Fibroblast of the aortic adventitia (primary cell): ENCODE measurements at places on chromosomes 11 and 22. TPM values are rescaled to one million over a fixed set of nuclear protein-coding genes. Genes with fewer than 3 reads are reported as not detected.

WDR74 gene
- total RNA-seq: 29.5 and 29.8 TPM in 2 replicates

DNA sequence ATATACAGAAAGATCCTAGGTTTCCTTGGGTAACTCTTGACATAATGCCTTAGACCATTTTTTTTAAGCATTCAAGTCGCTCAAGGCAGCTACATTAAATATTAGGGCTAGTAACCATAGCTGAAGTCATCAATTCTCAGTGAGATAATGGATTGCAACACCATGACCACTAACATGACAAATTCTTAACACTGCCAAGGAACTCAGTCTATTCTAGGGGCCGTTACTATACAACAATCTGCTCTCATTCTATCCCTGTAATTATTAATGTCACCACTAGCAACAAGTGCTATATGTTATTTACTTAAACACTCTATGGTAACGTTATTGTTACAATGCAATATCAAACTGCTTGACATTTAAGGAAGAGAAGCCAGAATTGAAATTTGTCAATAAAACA is 3.2 kb upstream of the STK33 start:
- DNase-seq: peak; percentile 89

- DNase-seq: no peak
Measured at GRCh38 chr11:47732271-47732670, 17.1 kb upstream of the AGBL2 start.

DNA sequence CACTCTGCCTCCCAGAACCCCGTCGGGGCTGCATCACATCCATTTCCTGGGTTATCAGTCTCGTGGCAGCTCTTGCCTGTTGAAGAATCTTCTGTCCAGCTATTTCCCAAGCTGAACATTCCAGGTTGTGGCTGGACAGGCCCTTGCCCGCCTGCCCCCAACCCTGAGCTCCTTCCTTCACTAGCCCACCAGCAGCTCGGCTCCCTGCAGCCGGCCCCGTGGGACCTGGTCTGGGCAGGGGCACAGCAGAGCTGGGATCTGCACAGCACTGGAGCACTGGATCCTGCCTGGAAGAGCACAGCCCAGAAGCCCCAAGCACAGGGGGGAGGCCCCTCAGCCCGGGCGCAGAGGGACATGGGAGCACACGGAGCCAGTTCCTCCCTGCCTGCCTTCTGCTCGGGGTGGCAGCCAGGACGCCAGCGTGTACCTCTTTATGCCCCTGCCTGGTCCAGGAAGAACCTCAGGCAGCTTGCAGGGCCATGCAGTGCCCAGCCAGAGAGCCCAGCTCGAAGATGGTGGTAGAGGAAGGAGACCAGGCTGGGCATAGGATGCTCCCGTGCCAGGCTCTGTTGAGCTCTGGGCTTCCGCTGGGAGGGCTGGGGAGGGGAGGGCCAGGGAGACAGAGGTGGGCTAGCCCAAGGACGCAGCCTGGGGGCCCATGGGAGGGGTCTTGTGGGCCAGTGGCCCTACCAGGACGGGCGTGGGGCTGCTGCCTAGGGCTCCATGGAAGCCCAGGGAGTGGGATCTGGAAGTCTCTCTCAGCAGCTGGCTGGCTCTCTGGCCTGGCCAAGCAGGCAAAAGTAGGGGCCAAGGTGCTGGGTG is 16.6 kb upstream of the GNB1L start:
- DNase-seq: no peak

- DNase-seq: no peak
Measured at GRCh38 chr22:43862882-43863202, 529 bp upstream of the SULT4A1 start.

DNA sequence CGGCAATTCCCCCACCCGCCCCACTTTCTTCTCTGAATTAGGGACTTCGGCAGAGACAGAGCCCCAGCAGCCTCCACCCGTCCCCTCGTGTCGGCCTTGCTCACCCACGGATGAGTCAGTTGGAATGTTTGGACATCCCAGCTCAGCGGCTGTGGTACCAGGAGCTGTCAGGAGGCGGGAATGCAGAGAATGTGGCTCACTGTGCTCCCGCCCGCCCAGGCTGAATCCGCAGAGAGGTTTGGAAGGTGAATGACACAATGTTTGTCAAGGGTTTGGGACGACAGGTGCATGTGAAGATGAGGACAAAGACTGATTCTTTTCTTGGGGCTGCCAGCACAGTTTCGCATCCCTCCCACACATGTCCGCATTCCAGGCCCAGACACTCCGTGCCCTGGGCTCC is 39.6 kb downstream of the LIF start:
- DNase-seq: peak; percentile 93

OLFML1 gene
- 27.1 and 75.0 TPM in 2 replicates for total RNA-seq

GRCh38 chr11:42812361-42812760 is 499.4 kb upstream of the API5 start:
- DNase-seq: no peak

DNA sequence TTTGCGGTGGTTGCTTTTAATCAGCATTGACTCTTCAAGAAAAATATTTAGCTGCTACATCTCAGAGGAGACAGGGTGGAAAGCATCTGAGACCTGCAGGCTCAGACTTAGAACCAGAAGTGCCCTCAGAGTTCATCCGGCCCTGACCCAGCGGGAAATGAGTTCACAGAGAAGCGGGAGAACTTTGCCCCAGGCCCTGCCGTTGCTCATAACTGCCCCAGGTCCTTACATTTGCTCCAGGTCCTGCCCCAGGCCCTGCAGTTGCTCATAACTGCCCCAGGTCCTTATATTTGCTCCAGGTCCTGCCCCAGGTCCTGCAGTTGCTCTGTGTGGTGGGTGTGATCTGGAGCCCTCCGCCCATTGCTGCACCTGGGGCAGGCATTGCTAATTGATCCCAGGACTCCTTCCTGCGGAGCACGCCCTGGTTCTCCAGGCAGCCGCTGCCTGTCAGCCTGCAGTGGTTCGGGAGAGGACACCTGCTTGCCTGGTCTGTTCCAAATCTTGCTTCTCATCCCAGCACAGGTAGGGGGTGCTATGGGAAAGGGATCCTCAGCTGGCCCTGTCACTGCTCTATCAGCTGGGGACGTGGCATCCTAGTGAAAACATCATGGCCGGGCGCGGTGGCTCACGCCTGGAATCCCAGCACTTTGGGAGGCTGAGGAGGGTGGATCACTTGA is 58.1 kb upstream of the PPP6R3 start:
- no peak for DNase-seq

- DNase-seq: no peak
Measured at GRCh38 chr11:62033191-62034035, 66.0 kb upstream of the FTH1 start.

GRCh38 chr22:41523464-41524221 is 20.6 kb downstream of the POLR3H start:
- peak; percentile 65 for DNase-seq

TMEM191C gene
- total RNA-seq: 0.08 and 0.45 TPM in 2 replicates

DNA sequence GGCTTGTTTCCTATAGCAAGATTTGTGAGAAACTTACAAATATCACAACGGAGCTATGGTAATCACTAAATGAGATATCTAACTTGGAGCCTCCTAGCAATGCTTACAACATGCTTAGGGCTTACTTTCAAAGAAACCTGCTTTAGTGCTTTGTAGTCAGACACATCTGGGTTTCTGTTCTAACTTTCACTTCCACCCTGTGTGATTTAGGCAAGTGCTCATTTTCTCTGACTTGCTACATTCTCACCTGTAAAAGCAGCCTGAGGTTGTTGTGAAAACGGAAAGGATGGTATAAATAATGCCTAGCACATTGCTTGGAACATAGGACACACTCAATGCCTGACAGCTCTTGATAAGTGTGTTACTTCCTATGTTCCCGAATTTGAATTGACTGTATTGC is 45.6 kb downstream of the LRRC4C start:
- DNase-seq: no peak

DNA sequence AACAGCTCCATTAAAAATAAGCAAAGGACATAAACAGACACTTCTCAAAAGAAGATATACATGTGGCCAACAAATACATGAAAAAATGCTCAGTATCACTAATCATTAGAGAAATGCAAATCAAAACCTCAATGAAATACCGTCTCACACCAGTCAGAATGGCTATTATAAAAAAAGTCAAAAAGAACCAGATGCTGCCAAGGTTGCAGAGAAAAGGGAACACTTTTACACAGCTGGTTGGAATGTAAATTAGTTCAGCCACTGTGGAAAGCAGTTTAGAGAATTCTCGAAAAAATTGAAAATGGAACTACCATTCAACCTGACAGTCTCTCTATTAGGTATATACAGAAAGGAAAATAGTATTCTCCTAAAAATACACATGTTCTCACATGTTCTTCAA is 102.4 kb upstream of the FIBIN start:
- DNase-seq: peak; percentile 7

DNA sequence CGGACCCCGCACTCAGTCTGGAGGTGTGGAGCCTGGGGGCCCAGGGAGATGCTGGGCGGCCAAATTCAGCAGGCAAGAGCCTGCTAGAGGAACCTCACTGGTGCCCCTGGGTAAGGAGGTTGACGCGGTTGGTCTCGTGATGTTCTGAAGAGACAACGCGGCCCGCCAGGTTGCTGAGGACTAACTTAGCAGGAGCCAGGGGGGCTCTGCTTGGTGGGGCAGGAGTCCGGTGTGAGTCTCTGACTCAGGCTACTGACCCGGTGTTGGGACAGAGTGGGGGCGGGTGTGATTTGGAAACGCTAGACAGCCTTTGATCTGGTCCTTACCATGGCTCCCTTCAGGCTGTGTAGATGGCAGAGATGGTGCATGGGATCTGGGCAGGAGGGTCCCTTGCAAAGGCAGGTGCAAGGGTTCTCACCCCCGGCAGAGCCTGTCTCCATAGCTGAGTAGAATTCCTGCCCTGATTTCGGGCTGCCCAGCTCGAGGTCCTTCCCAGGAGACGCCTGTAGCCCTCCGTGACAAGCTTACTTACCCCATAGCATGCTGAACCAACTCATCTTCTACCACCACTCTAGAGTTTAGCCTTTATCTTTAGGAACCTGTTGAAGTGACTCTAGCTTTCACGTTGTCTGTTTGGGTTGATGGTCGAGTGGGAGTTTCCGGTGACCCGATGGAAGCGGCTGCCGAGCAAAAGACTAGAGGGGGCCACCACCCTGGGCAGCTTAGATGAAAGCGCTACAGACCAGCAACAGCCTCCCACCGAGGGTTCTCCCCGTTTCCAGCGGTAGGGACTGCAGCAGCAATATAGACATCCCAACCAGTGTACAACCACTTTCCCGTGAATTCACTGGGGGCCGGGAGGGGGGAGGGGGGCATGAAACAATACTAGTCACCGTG is 38.4 kb downstream of the KCNC1 start:
- DNase-seq: no peak

NOL12 gene
- 12.7 and 14.0 TPM in 2 replicates for total RNA-seq

GRCh38 chr11:2768471-2769408 is 68.9 kb upstream of the KCNQ1OT1 start:
- peak; percentile 61 for DNase-seq

MUC2 gene
- total RNA-seq: not detected in 2 replicates

DNA sequence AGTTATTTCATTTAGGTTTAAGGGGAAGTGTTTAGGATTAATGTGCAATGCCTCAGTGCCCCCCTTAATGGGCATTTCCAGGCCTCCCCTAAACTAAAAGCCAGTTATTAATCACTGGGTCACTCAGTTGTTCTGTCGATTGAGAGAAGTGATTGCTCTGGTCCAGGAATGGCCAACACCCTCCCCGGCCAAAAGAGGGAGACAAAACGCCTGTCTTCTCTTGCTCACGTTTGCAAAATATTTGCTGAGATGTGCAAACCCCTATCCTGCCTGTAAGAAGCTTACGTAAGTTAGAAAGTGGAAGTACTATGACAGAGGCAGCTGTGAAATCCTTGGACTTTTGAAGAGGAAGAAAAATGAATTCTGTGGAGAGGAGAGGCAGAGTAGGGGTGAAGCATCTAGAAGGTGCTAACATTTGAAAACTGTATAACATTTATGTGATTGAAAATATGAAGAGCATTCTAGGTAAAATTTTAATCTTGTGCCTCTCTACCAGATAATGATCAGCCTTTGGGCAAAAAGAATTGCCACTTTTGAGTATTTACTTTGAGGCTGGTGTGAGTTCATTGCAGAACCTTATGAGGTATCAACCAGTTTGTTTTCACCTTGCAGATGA is 37.7 kb downstream of the NTM start:
- DNase-seq: peak; percentile 3

MUC5AC gene
- total RNA-seq: under 0.01 TPM in 1 of 2 replicates, not detected in the other
